ENCODE measurements at places on chromosomes 4 and X.

- no peak for DNase-seq
Observed at GRCh38 chrX:48153769-48154168, 23.3 kb downstream of the SPACA5B start.

GRCh38 chr4:26181616-26182015 is 139.2 kb upstream of the RBPJ start:
- no peak for DNase-seq

DNA sequence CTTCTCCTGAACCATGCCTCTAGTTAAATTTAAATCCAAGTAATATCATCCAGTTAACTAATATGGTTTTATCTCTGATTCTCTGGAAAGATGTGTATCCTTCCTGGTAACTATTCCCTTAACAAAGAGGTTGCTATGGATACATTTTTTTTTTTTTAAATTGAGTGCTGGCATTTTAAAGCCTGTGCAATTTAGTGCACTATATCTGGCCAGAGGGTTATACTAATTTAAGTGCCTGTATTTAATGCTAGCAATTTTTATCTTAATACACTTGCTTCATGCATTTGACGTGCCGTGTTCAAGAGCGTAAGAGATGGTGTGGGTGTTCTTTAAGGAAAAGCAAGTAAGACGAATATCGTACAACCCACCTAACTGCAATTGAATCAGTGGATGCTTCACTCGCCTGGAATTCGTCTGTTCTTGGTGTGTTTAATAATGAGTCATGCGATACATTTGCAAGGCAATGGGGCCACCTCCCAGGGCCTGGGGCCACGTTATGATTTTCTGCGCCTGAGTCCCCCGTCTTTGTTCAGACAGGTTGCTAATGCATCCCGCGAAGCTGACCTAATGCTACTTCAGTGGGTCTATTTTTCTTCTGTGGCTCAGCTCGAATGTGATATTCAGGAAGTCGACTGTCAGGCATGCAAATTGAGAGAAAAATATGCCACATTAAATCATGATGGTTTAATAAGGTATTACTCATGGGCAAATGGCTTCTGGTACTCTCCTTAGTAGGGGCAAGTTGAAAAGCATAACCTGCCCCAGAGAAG is 14.2 kb upstream of the MID1 start:
- DNase-seq, result no peak

DNA sequence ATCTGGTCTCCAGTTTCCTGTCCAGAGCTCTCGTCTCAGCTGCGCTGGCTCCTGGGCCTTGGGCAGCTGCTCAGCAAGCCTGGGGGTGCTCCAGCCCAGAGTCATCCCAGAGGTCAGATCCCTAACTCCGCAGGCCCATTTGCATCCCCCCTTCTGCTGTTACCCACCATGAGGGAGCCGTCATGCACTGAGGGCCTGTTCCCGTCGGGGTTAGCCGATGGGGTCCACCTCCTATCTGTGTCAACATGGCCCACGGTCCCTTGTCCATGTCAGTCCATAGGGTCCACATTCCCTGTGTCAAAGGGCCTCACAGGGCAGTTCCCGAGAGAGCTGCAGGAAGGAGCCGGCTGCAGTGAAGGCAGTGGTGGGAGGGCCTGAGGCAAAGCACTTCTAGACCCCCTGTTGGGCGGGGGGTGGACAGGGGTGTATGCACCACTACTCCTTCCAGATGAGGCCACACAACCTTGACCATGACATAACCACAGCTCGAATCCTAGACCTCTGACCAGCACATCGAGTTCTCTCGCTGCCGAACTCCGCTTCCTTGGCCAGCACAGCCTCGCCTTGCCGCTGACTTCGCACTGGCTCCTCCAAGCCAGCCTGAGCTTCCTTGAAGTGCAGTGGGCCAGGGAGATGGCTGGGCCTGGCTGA is 24.9 kb downstream of the WDR1 start:
- no peak for DNase-seq
